Cortex of kidney (tissue), 1 donor: ENCODE measurements at places on chromosomes 6 and 20.

DNA sequence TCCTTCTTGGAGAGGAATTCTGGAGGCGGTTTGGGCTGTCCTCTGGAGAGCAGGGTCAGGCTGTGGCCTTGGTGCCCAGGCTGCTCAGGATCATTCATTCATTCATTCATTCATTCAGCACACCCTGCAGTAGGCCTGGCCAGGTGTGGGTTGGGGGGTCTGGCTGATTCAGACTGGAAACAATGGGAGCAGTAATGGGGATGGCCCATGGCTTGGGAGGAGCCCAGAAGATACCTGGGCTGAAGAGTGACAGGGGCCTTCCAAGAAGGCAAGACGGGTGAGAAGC is 31.5 kb downstream of the TOX2 start:
- no peak for DNase-seq

GRCh38 chr6:165950316-165950715 is 217.3 kb downstream of the TBXT start:
- no peak for DNase-seq

GRCh38 chr6:40791004-40791403 is 203.8 kb upstream of the LRFN2 start:
- DNase-seq, result no peak

GRCh38 chr6:113978084-113978675 is 7.2 kb upstream of the HDAC2 start:
- DNase-seq, result no peak

DNA sequence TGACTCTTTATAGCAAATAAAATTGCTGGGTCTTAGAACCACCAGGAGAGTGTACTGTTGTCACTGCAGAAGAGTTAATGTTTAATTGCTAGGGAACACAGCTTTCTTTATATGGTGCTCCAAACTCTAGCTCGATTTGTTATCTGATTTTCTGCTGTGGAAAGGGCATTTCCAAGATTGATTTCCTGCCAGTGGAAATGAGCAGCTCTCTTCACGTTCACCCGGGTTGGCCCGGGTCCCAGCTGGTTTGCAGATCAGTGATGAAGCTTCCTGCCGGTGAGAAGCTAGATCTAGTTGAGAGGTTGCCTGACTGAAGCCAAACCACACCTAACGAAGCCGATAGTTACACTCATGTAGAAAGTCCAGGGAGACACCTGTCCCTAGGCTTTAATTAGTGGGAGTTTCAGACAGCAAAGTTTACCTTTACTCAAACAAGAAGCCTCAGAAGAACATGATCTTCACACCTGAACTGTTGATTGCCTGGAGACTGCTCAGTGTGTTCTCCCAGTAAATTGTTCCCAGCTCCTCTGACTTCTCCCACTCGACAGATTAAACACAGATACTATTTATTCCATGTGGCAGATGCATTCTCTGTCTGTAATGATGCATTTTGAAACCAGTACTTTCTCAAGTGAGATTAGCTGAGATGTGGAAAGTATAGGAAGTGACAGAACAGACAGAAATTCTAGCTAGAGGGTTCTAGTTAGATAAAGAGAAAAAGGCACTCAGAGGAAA is 27.8 kb downstream of the PAQR8 start:
- no peak for DNase-seq

GRCh38 chr6:69622924-69623323 is 173.9 kb downstream of the LMBRD1 start:
- no peak for DNase-seq

DNA sequence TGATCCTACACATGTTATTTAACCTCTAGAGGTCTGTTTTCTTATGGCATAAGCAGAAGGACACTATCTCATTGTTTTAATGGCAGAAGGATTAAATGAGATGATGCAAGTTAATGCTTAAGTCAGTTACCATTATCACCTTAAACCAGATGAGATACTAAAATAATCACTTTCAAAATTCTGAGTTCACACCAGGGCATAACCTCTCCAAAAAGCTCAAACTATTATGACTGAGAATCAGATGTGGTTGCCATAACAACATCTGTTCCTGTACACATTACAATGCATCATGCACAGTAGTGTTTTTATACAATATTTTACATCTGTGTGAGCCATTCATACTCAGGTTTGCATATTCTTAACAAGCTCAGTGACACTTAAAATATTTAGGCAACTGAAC is 10.2 kb downstream of the ADNP start:
- no peak for DNase-seq
